Aorta (tissue), 5 donors: ENCODE measurements at places on chromosomes 7 and 10.

GRCh38 chr10:34351161-34351560 lies 463.9 kb downstream of the PARD3 start:
- no peak for DNase-seq

GRCh38 chr7:86748843-86749719 lies 105.4 kb downstream of the GRM3 start:
- DNase-seq: no peak

- DNase-seq: no peak
Observed at GRCh38 chr7:106448992-106449859, 164.4 kb upstream of the NAMPT start.

GRCh38 chr10:66941491-66941890 lies 15.7 kb downstream of the LRRTM3 start:
- DNase-seq: no peak

- DNase-seq: no peak
Observed at GRCh38 chr7:95095966-95096540, 188.7 kb downstream of the PPP1R9A start.

DNA sequence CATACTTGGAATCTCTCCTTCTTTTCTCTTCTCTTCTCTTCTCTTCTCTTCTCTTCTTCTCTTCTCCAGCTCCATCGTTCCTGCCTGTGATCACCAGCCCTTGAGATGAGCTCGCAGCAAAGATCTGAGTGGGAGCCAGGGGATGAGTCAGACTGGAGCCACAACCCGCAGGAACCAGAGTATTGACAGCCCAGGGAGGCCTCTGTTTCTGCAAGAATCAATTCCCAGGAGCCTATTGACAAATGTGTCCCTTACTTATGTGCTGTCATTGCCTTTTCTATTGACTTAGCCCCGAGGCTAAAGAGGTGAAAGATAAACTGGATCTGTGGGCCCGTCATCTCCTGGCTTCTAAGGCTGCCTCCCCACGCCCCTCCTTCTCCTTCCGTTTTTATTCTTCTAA lies 13.1 kb upstream of the HABP2 start:
- DNase-seq: peak; percentile 70

- peak; percentile 90 for DNase-seq
Observed at GRCh38 chr10:69335063-69335587, 56.8 kb downstream of the HK1 start.

GRCh38 chr7:101258243-101258731 lies 13.4 kb upstream of the FIS1 start:
- no peak for DNase-seq

DNA sequence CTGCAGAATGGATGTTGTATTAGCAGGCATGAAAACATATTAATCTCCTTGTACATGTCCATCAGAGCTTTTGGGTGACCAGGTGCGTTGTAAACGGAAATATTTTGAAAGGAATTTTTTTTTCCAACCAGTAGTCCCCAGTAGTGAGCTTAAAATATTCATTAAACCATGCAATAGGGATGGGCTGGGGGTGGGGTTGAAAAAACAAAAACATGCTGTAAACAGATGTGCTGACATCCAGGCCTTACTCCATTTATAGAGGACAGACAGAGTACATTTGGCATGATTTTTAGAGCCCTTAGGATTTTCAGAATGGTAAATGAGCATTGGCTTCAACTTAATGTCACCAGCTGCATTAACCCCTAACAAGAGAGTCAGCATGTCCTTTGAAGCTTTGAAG lies 50.2 kb downstream of the PTPN12 start:
- no peak for DNase-seq

- no peak for DNase-seq
Observed at GRCh38 chr10:89783406-89783805, 82.0 kb downstream of the KIF20B start.

GRCh38 chr7:128063088-128063487 lies 31.9 kb upstream of the LRRC4 start:
- no peak for DNase-seq

DNA sequence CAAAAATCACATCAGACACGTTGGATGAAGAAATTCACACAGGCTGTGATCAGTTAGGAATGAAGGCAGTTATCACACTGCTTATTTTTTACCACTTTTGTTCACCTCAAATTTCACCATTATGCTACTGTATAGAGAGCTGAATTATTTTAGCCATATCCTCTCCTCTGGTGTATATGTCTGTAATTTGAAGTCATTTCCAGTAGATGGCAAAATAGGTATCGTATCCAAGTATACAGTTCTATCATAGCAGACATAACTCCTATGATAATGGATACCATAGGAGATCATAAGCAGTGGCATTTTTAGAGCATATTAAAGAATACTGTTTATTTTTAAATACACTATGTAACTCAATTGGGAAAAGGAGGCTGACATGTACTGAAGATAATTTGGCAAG lies 909.7 kb downstream of the DNAJB9 start:
- DNase-seq: no peak

DNA sequence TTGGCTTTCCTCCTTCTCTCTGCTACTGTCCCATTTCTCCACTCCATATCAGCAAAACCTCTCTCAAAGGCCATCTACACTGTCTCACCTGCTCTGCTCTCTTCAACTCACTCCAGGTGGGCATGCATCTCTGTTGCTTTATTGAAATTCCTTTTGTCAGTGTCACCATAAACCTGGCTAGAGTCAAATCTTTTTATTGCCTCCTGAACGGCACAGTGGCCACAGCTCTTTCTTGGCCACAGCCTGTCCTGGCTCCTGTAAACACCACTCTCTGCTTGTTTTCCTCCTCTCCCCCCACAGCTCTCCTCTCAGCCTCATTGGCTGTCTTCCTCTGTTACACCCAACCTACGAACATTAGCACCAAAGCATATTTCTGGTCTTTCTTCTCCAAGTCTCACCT lies 31.1 kb upstream of the TMEM273 start:
- DNase-seq: no peak

GRCh38 chr10:120422457-120422856 lies 34.6 kb upstream of the PLPP4 start:
- DNase-seq: no peak

DNA sequence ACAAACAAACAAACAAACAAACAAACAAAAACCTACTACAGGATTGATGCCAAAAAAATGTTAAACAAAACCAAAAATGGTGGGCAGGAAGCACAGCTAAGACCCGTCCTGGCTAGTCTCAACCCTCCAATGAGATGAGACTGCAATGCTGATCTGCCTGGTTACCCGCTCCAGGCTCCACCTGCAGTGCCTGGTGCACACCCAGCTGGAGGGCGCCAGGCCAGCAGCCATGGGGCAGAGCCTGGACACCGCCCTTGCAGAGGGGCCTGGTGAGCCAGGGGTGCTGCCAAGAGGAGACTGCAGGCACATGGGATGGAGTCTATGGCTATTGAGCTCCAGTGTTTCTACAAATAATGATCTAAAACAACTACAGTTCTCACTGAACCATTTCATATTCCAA lies 107.0 kb downstream of the LARP4B start:
- DNase-seq: no peak

DNA sequence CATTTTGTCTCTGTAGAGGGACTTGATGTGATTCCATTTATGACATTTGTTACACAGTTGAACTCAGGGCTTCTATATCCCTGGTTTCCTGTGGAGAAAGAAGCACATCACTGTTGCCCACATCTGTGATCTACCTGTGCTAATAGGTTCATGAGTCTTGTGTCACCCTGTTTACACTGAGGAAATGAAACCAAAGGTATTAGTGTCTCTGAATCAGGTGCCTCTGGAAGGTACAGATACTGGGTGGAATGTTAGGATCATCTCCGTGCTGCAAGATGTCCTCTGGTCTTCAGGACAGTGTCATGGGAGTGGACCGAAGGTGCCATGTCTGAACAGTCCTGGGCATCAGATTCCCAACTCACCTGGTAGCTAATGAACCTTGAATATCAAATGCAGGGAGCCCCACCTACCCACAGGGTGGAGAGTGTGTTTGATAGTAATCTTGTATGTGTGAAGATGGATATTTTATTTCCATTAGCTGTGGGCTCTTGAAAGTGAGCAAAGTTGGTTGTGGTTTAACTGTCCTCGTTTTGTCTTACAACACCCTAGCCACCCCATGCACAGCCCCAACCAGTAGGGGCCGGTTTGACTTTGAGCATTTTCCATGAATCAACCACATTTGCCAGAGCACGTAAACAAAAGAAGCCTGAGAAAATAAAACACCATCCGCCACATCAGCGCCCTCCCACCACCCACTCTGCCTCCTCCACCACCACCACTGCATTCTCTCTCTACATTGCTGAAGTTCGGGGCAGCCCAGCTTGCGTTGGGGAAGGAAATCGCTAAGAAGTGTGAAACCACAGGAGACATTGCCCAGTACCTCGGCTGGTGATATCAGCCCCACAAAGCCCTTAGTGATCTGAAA lies 40.7 kb downstream of the TARP start:
- DNase-seq: no peak

DNA sequence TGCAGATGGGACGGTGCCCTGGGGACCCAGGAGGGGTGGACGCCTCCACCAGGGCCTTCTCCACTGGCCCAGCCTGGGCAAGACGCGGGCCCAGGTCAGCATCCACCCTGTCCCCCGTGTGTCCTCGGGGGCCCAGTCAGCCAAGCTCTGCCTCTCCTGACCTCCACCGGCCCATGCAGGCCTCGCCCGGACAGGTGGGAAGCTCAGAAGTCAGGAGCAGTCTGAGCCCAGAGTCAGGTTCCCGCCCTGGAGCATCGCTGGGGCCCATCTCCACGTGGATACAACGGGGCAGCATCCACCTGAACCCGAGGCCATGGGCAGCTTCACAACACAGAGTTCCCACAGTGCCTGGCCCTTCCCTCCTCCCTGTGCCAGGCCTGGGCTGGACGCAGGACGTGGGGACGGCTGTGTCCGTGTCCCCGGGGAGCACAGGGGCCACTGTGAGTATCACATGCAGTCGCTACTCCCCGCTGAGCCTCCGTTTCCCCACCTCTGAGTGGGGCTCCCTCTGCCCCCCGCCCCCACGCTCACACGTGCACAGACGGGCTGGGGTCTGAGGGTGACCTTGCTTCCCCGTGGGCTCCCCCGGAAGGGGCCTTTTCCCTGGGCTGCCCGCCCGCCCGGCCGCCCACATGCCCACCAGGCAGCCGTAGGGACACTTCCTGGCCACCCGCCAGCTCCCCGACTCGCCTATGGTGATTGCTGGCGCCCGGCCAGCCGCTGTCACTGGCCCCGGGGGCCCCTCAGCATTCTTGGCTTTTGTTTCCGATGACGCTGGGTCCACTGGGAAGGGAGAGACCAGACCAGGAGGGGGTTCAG lies 64.3 kb downstream of the PDGFA start:
- DNase-seq: peak; percentile 78

GRCh38 chr10:89426230-89426868 lies 12.0 kb downstream of the IFIT5 start:
- DNase-seq: no peak

DNA sequence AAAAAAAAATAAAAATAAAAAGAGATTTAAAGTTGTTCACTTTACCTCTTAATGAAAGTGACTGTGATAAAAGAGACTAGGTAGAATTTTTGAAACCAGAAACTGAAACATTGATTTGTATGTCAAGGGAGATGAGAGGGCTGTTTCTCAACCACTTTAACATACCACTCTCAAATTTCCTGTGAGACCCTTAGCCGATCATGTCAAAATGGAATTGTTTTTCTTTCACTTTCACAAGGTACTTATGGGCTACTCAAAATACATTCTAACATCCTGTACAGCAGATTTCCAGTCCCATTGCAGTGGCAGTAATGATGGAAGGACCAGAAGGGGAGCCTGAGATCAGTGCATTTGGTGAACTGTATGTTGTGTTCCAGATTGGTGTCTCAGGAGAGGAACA lies 261.2 kb downstream of the PPP1R3A start:
- no peak for DNase-seq

- no peak for DNase-seq
Observed at GRCh38 chr10:14396411-14397048, 65.8 kb upstream of the FRMD4A start.

- DNase-seq: no peak
Observed at GRCh38 chr10:37747081-37747480, 110.3 kb downstream of the ZNF248 start.

DNA sequence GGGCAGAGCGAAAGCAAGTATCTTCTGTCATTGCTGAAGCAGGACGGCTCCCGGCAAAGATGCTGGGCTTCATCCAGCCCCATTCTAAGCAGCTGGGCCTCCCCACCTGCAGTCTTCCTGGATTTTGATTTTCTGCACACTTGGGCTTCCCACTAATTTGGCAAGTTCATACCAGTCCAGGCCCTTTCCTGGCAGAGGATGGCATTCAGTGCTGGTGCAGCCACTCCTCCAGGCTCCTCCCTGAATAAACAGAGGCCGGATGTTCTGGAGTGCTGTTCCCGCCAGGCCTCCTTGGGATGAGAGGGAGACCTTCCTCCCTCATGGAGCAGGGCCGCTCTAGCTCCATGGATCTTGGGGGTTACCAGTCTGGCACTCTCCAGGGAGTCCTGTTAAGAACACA lies 3.4 kb downstream of the BAG3 start:
- DNase-seq: peak; percentile 67

GRCh38 chr10:111446966-111447365 lies 370.1 kb downstream of the ADRA2A start:
- no peak for DNase-seq

DNA sequence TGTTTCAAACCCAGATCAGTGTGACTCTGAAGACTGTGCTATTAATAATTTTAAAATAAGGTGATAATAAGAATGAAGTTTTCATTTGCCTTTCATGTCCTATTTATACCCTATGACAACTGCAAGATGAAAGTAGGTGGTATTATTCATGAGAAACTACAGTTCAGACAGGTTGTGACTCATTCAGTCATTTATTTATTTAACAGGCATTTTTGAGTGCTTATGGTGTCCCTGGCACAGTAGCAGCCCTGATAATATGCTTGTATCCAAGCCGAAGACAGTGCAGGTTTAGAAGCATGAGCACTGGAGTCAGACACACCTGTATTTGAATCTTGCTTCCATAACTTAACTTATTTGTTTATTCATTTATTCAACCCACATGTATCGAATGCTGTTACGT lies 87.1 kb downstream of the FZD1 start:
- DNase-seq: no peak

DNA sequence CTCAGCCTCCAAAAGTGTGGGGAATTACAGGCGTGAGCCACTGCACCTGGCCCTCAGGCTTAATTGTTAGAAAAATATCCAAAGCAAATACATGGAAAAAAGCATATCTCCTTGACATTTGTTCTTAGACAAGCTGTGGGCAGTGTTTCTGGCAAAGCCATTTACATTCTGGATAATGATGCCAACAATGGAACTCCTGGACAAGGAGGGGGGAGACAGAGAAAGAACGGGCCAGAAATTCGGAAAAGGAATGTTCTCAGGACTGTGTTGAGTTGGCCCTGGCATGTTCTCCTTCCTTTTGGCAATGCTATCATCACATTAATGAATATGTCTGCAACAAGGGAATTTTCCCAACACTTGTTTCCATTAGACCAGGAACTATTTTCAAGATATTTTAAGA lies 88.7 kb downstream of the UBE2H start:
- no peak for DNase-seq

DNA sequence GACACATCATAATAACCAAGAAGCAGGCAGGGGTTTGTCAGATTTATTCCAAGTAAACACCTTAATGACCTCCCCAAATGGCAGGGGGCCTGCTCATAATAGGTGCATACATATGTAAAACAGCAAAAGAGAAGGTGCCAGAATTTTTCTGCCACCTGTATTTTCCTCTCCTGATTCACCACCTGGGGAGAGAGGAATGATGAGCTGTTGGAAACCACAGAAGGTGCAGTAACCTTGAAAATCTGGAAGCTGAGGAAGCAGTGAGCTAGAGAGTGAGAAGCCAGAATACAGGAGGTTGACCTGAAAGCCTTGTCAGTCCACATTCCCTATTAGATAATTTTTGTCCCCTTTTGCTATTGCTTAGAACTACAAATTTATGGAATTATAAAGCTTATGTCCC lies 46.2 kb upstream of the PDE1C start:
- no peak for DNase-seq
